NCI-H1048 (cell line): ENCODE measurements at places on chromosomes 16 and 17.

GRCh38 chr17:40219594-40220338 lies 662 bp downstream of the WIPF2 start:
- DNase-seq = peak; percentile 16

GRCh38 chr16:48897698-48898205 lies 287.8 kb upstream of the N4BP1 start:
- DNase-seq = no peak

GRCh38 chr17:2795441-2796163 lies 636 bp upstream of the RAP1GAP2 start:
- no peak for DNase-seq

- DNase-seq = no peak
Measured at GRCh38 chr17:62109378-62109902, 44.4 kb upstream of the MED13 start.

DNA sequence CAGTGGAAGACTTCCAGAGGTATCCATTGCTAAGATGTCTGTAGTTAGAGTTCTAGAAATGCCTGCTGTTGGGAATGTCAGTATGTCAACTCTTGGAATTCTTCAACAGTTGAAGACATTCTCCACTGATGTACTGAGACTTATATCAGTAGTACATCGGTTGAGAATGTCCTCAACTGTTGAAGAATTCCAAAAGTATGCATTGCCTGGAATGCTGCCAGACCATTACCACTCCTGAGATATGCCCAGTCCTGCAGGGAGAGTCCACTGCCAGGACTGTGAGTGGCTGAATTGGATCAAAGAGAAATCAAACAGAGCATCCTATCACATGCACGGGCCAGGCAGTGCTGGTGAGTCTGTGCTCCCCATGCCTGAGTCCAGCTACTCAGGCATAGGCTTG lies 42.0 kb downstream of the IL21R start:
- no peak for DNase-seq

DNA sequence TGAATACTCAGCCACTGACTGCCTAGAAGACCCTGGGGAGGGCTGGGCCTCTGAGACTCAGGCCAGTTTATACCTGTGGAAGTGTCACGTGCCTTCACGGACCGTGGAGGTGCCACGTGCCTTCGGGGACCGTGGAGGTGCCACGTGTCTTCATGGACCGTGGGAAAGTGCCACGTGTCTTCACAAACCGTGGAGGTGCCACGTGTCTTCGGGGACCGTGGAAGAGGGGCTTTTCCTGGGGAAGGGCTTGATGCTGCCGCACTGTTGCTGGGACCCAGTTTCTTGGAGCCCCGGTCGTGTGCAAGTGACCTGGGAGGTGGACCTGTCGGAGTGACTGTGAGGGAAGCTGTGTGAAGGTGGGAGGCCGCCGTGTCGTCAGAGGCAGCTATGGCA lies 166.2 kb downstream of the BANP start:
- no peak for DNase-seq

GRCh38 chr17:43940630-43941029 lies 1.6 kb downstream of the PPY start:
- DNase-seq = no peak

DNA sequence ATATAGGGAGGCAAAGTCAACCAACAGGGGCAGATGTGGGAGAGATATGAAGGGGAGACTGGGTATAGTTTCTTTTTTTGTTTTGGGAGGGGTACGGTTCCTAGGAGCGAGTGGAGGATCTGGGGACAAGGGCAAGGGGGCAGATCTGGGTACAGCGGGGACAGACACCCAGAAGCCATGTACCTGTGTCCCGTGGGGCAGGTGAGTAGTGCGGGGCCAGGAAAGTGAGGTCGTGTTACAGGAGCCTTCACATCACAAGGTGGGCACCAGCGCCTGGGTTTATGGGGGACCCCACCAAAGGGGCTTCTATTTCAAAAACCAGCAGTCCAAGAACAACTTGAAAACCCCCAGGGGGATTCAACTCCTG lies 11.5 kb downstream of the LITAF start:
- DNase-seq = no peak

- no peak for DNase-seq
Measured at GRCh38 chr16:71670537-71670936, 44.6 kb downstream of the MARVELD3 start.

GRCh38 chr17:13702266-13702665 lies 100.5 kb upstream of the HS3ST3A1 start:
- no peak for DNase-seq

GRCh38 chr16:13067648-13068047 lies 166.2 kb downstream of the SHISA9 start:
- no peak for DNase-seq

DNA sequence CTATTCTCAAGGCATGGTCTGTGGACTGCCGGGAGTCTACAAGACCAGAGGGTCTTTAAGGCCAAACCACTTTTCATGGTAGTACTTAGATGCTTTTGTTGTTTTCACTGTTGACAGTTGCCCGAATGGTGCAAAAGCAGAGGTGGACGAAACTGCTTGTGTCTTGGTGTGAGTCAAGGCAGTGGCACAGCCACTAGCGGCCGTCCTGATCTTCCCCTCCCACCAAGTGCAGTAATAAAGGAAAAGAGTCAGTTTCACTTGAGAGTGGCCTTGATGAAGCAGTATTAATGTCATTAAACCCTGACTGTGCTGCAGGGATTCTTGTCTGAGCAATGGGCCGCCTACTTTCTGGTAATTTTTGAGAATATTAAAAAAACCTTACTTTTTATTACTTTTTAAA lies 109.1 kb downstream of the PRKCA start:
- no peak for DNase-seq

- no peak for DNase-seq
Measured at GRCh38 chr16:78689536-78689935, 590.1 kb downstream of the WWOX start.

DNA sequence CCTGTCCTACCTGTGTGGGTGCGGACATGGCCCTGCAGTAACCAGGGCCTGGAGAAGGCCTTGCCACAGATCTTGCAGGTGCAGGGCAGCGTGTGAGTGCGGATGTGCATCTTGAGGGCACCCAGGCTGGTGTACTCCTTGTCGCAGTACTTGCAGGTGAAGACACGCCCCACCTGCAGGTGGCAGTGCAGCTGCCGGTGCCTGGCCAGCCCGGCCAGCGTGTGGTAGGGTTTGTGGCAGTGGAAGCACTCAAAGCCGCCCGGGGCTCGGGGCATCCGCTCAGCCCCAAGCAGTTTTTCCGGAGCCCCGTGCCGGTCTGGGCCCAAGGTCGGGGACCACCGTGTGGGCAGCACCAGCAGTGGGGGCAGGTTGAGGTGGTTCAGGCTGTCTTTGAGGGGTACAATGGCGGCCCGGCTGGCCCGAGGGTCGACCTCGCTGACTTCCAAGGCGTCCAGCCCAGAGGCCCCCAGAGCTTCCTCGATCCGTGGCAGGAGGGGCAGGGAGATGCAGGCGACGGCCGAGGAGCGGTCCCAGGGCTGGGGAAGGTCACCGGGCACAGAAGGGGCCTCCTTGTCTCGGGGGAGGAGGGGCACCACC lies 5.1 kb downstream of the SNAI3 start:
- DNase-seq = no peak

- no peak for DNase-seq
Measured at GRCh38 chr16:9681508-9681907, 500.7 kb downstream of the GRIN2A start.

- DNase-seq = no peak
Measured at GRCh38 chr16:88471575-88471974, 18.5 kb downstream of the ZFPM1 start.

DNA sequence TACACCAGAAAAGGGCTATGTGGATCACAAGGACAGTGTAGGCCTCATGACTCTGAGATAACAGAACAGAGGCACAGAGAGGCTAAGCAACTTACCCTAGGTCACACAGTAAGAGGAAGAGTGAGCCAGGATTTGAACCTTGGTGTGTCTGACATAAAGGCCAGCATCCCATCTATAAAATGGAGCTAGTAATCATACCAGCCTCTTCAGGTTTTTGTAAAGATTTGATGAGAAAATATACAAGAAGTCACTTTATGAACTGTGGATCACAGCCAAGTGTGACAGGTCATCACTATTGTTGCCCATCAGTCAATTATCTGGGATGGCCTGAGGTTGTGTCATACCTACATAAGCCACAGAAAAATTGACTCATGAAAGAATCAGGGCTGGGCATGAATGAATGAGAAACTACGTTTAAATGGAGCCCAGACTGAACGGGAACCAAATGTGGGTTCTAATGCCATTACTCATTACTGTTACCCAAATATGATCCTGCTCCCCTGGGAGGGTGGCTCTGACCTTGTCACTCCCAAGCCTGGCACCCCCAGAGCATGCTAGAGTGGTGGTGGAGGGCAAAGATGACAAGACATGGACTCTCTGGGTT lies 21.0 kb downstream of the FBXO39 start:
- DNase-seq = no peak

- DNase-seq = no peak
Measured at GRCh38 chr17:43431714-43432523, 33.1 kb downstream of the ARL4D start.

- DNase-seq = no peak
Measured at GRCh38 chr16:69939821-69940585, 11.1 kb upstream of the CLEC18A start.

DNA sequence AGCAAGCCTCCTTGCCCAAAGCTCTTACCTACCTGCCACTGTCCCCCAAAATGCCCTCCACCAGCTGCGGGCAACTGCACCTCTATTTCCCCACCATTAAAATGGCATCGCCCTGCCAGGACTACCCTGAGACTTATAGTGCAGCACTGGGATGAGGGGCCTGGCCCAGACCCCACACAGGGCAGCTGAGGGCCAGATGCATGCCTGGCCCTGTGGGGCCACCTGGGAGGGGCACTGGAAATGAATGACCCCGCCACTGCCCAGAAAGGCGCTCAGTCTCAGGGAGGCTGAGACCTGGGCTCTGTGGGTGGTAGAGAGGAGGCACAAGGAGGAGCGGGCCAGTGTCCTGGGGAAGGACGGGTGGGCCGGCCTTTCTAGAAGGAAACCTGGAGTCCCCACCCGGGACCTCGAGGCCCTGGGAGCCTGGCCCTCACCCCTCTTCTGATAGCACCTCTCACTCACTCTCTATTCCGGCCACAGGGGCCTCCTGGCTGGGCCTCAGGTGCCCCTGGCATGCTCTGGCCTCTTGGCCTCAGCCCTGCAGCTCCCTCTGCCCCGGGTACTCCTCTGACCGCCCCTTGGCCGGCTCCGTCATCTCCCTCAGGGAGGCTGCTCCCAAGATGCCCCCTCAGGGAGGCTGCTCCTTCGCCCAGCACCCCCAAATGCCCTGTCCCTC lies 26.9 kb downstream of the KATNB1 start:
- DNase-seq = no peak

DNA sequence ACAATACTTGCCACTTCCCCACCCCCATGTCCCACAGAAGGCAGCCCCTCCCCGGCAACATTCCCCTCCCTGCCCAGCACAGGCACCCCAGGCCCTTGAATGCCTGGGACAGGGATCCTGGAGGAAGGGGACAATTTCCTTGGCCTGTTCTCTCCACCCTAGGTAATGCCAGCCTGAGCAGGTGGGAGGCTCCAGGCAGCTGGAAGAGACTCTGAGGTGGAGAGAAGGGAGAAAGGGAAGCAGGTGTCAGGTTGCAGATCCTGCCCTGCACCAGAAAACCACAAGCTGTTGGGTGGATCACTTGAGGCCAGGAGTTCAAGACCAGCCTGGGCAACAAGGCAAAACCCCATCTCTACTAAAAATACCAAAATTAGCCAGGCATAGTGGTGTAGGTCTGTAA lies 8.9 kb downstream of the MPP2 start:
- DNase-seq = no peak

- DNase-seq = no peak
Measured at GRCh38 chr16:84481051-84481735, 23.3 kb downstream of the MEAK7 start.

DNA sequence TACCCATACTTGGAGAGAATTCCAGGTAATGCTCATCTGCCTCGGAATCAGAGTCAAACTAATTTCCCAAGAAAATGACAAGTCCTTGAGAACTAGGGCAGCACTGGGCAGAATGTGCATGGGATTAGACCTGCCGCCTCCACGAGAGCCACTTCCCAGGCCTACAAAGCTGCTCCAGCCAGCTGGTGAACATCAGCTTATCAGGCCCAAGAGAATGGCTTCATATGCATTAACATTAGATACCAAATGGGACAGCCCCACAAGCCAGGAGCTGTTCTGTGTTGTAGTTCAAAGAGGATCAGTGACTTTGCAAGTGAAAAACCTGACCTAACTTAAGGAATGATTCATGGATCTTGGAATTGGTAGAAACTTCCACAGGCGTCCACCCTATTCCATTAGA lies 203.3 kb downstream of the CYLD start:
- no peak for DNase-seq

DNA sequence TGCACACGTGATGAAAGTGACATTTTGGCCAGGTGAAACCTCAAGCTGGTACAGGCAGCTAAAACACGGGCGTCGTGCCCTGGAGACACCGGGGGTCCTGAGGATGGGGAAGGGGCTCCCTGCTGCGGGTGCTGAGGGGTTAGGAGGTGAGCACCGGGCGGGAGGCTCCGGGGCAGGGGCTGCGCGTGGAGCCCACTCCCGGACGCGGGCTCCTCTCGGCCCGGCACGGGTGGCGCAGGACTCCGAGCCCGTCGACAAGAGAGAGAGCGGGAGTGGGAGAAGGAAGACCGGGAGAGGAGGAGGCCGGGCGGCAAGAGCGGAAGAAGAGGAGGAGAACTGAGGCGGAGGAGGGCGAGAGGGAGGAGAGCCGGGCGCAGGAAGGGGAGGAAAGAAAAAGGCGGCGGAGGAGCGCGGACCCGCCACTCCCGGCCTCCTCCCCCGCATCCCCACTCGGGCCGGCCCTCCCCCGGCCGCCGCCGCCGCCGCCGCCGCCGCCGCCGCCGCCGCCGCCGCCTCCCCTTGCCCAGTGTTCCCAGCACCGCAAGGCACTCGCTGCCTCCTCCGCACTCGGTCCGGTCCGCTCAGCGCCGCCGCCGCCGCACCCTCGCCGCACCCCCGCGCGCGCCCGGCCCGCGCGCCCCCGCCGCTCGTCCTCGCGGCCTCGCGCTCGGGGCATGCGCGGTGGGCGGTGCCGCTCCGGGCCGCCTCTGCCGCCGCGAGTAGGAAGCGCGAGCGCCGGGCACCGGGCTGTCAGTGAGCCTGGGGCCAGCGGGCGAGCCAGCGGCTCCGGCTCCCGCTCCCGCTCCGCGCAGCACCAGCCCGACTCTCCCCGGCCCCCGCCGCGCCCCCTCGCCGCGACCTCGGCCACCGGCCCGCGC lies at the start of gene PRKCA:
Gene PRKCA, plus strand, starts transcription at position 750 of the 878 bp plus-strand sequence.
- no peak for DNase-seq

DNA sequence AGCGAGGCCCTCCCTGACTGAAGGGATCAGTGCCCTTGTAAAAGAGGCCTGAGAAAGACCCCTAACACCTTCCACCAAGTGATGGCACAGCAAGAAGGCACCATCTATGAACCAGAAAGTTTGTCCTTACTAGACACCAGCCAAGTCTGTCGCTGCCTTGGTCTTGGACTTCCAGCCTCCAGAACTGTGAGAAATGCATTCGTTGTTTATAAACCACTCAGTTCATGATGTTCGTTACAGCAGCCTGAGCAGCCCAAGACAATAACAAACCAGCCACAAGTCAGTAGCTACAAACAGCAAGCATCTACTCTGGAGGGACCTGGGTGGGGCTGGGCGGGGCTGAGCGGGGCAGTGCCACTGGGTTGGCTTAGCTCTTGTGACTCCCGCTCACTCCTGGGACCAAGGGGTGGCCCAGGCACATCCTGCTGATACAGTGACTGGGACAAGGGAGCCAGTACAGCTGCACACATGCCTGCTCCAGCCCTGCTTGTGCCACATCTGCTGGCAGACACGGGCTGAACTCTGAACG lies 234.9 kb downstream of the IRF8 start:
- DNase-seq = no peak

- no peak for DNase-seq
Measured at GRCh38 chr17:81374890-81375289, 20.4 kb upstream of the BAHCC1 start.
